HepG2 (cell line): ENCODE measurements at places on chromosomes 2 and 18. TPM values are rescaled to one million over a fixed set of nuclear protein-coding genes. Genes with fewer than 3 reads are reported as not detected.
A peak's percentile ranks its signal among the peaks of the same experiment; 100 is the strongest.

Gene RAD51AP2
- 0.07 and 0.11 TPM in 2 replicates for total RNA-seq

Gene TFCP2L1
- total RNA-seq: not detected in 2 replicates

Gene LYPD6
- 0.06 and 0.07 TPM in 2 replicates for total RNA-seq

Gene CERKL
- not detected in 2 replicates for total RNA-seq

Gene IL1RL1
- 0.02 and 0.06 TPM in 2 replicates for total RNA-seq

Gene HYCC2
- 13.9 and 21.5 TPM in 2 replicates for total RNA-seq

Gene MTCL1
- 1.5 and 3.1 TPM in 2 replicates for total RNA-seq

Gene NXPH2
- total RNA-seq: not detected in 2 replicates

Gene CD8B2
- total RNA-seq: not detected in 2 replicates

Gene RIT2
- total RNA-seq: not detected in 2 replicates

DNA sequence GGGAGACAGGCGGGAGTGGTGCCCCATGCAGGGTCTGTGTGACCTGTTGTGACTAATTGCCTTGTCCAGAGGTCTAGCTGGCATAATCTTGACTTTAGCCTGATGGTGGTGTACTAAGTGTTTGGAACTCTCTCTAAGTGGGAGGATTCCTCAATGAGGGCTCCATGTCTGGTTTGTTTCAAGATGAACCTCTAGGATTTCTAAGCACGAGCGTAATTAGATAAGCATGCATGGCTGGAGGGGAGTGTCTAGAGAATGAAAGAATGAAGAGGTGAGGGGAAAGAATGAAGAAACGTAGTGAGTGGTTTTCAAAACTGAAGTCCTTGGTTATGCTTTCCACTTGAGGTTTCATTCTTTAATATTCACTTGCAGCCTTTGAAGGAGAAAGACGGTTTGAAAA lies 833.2 kb upstream of the GYPC start:
- DNase-seq: no peak

DNA sequence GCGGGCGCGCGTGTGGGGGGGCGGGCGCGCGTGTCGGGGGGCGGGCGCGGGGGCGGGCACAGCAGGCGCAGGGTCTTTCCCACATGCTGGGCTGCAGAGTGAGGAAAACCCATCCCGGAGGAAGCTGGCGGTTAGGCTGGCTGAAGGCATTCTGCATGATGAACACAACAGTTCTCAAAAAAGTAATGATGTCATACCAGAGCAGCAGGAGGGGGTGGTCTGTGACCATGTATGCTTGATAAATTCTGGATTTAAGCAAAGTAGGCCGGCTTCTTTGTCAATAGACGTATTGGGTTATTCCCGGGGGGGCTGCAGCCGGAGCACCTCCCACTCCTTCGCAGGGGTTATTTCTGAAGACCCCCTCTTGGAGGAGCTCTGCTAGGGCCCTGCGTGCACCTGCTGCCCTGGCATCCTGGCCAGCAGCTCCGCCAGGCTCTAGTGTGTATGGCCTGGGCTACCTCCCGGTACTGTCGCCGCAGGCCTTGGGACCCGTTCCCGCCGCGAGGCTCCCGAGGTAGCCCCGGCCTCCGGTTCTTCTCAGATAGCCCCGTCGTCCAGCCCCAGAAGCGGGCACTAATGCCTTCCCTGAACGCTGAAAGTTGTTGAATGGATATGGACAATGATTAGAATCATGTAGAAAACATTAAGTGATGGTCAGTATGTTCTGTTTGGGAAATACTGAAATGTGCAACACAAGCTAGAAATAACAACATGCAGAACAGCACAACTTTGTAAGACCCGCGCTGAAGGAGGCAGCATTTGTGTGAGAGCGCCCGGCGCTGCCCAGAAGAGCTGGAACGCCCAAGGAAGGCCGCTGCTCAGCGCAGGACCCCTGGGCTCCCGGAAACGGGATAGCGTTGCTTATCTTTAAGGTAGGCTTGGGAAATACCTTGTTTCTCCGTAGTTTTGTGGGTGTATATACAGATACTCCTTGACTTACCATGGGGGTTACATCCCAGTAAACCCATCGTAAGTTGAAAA lies 101.4 kb upstream of the RAB6C start:
- DNase-seq: no peak

- DNase-seq: no peak
Observed at GRCh38 chr18:31183302-31183701, 20.6 kb upstream of the DSC1 start.

- no peak for DNase-seq
Observed at GRCh38 chr2:24432121-24432520, 58.9 kb upstream of the NCOA1 start.

DNA sequence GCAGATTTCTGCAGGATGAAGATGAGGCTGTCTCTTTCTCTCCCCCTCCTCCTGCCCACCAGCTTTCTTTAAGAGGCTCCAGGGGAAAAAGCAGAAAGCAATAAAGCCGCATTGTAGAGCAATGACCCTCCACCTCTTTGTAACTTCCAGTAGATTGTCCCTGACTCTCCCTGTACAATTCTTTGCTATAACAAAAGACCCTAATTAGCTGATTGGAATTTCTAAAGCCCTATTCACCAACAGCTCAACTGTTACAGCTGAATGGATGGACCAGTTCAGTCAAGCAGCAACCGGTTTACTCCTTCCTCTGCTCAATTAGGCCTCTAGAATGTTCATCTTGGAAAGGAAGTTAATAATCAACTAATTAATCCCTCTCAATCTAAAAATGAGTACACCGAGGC lies 301.0 kb downstream of the STK39 start:
- DNase-seq: no peak

GRCh38 chr2:16828828-16829160 lies 163.2 kb upstream of the CYRIA start:
- DNase-seq: no peak

DNA sequence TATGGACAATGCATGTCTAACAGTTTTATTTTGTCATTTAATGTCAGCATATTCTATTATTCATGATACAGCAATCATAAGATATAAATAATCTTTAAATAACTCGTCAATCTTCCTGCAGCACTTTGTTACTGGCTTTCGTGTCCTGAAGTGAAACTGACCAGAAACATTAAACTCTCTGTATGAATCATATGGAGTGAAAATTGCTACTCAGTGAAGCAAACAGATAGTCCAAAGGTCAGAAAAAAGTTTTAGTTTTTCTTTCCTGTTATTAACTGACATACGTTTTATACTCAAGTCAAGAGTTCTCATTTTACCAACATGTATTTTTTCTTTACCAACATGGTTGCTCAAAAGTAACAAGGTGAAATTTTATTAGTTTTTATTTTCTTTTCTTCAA lies 106.8 kb upstream of the GALNT5 start:
- DNase-seq: peak; percentile 12

DNA sequence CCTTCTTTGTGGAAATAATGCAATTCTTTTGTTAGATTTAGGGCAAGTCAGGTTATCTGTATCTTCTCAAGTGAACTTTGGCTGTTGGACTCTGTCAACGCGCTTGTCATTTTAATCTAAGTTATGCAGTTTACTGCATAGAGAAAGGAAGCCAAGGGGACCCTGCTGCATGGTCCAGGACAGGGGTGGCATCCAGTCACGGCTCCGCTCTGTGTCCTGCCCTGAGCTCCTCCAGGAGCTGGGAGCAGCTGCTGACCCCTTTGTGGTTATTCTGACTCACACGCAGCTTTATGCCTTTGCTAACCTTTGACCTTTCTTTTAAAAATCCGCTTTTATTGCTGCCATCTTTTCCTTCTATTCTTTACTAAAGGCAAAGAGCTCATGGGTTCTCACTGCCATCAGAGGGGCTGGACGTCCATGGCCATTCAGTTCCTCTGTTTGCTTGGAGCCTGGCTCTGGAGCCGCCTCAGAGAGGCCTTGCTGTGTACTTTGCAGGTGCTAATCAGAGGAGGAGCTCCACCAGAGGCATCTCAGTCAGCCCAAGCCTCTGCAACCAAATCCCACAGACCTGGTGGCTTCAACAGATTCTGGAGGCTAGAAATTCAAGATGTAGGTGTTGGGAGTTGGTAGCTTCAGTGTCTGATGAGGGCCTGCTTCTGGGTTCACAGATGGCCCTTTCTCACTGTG lies 39.3 kb downstream of the SNTG2 start:
- no peak for DNase-seq

DNA sequence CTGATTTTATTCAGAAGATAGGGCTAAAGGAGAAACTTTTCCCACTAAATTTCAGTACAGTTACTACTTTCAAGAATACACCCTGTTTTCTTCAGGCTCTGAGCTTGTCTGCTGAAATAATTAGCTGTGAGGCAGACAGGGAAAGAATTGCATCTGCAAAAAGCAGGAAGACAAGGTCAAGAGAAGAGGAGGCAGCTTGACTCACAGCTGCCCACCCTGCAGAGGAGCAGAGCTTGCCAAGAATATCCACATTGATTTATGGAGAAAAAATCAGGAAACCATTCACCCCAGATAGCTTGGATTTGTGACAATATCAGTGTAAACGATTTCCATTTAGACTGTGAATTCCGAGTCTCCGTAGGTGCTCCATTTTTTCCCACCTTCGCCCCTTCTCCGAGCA lies 49.0 kb downstream of the ACTR2 start:
- DNase-seq: no peak

GRCh38 chr2:55112229-55113031 lies 62.2 kb upstream of the RTN4 start:
- peak; percentile 44 for DNase-seq

GRCh38 chr2:186572705-186573104 lies 17.2 kb upstream of the ITGAV start:
- DNase-seq: no peak

- DNase-seq: no peak
Observed at GRCh38 chr2:19614066-19614465, 255.6 kb upstream of the OSR1 start.

GRCh38 chr2:33210626-33211025 lies 263.9 kb downstream of the LTBP1 start:
- no peak for DNase-seq

- no peak for DNase-seq
Observed at GRCh38 chr2:76295762-76296161, 585.0 kb upstream of the GCFC2 start.

DNA sequence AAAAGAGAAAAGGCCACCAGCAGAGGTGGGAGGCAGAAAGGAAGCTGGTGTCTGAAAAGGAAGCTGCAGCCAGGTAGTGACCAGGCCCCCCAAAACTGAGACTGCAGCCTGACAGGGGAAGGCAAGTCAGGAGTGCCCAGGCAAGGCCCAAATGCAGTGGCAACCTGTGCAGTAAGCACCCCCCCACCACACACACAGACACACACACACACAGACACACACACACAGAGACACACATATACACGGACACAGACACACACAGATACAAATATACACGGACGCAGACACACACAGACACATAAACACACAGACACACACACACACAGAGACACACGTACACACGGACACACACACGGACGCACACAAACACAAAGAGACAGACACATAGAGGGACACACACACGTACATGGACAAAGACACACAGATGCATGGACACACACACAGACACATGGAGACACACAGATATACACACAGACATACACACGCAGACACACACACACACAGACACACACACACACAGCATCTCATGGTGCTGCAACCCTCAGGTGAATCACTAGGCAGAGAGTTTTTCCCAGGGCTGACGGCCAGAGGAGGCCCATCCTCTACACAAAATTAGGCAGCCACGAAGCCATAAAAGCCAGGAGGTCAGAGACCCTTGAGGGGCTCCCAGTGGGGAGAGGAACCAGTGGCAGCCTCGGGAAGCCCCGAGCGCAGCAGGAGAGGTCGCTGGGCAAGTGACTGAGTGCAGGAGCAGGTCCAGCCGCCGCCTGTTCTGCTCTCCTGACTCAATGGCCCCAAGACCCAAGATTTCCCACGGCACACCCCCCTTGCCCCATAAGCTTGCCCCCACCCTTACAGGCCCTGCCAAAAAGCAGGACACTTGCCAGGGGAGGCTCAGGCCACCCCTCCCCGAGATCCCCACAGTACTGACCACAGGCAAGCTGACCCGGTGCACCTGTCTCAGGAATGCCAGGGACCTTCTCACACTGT lies 6.3 kb downstream of the SDC1 start:
- DNase-seq: no peak

- DNase-seq: no peak
Observed at GRCh38 chr2:119256582-119256921, 32.9 kb downstream of the STEAP3 start.

DNA sequence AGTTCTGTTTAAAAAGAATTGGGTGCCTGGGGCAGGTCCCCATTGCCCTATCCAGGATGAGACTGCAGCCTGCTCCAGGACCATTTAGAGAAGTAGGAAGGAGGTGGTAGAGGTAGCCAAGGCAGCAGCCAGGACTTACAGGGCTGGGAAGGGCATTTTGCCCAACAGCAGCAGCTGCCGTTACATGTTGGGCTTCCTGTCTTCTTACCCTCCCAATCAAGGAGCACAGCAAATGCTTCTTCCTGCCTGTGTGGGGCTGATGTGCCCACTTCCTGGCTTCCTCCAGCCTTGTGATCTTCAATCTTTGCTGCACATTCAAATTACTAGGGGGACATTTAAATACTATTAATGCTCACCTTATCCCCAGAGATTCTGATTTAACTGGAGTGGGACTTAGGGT lies 112.0 kb downstream of the QPCT start:
- DNase-seq: no peak

DNA sequence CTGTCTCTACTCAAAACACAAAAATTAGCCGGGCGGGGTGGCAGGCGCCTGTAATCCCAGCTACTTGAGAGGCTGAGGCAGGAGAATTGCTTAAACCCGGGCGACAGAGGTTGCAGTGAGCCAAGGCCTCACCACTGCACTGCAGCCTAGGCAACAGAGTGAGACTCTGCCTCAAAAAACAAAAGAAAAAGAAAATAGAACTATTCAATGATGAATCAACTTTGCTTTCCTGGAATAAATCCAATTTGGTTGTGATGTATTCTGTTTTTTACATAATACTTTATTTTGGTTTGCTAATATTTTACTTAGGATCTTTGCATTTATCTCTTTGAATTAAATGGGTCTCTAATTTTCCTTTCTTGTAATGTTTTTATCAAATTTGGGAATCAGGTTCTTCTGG lies 86.3 kb upstream of the MBOAT2 start:
- no peak for DNase-seq

DNA sequence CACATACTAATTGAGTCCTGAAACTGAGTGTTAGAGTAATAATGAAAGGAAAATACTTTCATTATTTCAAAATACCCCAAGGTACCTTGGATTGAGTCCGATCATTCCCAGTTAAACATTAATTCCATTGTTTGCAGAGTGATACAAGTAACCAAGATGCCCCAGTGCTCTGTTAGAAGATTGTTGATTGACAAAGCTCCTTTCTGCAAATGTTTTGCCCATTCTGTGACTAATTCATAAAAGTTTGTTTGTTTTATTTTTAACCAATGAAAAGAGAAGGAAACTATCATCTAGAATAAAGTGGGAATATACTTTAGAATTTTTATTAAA lies 124.0 kb downstream of the GULP1 start:
- DNase-seq: no peak

DNA sequence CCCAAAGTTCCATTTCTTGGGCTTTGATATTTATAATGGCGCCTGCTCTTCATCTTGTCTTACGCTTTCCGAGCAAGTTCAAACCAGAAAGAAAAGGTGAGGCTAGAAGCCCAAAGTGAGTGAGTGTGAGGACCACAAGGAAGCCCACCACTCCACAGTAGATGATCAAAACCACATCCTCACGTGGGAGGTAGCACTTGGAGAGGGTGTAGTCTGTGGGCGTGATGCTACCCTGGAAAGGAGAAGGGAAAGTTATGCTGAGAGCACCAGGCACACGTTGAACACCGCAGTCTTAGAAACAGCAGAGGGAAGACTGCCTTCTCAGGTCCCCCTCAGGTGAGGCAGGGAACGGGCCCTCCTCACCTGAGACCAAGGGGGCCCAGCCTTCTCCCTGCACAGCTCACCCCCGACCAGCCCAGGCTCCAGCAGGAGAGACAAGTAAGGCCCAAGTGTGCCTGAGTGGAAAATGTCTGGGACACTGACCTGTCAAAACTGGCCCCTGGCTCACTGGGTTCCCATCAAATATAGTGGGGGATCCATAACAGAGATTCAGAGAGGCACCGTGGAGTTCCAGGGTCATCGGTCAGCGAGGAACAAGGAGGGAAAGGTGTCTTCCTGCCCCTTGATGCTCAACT lies 23.6 kb downstream of the MPPE1 start:
- no peak for DNase-seq
